ENCODE measurements at places on chromosomes 5 and 9. TPM values are rescaled to one million over a fixed set of nuclear protein-coding genes. Genes with fewer than 3 reads are reported as not detected.

Gene SLC1A3
- total RNA-seq, result 31.8 TPM

DNA sequence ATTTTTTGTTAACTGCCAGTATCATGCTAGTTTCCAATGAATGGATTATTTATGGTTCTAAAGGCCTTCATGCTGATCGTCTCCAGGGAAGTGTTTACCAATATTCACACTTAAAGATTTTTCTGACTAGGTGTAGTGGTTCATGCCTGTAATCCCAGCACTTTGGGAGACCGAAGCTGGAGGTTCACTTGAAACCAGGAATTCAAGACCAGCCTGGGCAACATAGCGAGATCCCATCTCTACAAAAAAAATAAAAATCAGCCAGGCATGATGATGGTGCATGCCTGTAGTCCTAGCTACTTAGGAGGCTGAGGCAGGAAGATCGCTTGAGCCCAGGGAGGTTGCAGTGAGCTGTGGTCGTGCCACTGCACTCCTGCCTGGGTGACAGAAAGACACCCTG, 43.5 kb downstream of the FAM13B start:
- no peak for DNase-seq
- H3K36me3 ChIP-seq, result peaks cover 16% of the 10 kb centered on the region
- no peak overlapping the region for H3K4me3 ChIP-seq
- peaks cover 5% of the 10 kb centered on the region for H3K4me1 ChIP-seq

- H3K36me3 ChIP-seq, result no peaks in the 10 kb centered on the region
- no peak for DNase-seq
- H3K4me3 ChIP-seq, result no peak overlapping the region
- no peak overlapping the region for H3K27ac ChIP-seq
- peaks cover 6% of the 10 kb centered on the region for H3K4me1 ChIP-seq
Observed at GRCh38 chr5:178078197-178079010, 34.9 kb upstream of the N4BP3 start.

DNA sequence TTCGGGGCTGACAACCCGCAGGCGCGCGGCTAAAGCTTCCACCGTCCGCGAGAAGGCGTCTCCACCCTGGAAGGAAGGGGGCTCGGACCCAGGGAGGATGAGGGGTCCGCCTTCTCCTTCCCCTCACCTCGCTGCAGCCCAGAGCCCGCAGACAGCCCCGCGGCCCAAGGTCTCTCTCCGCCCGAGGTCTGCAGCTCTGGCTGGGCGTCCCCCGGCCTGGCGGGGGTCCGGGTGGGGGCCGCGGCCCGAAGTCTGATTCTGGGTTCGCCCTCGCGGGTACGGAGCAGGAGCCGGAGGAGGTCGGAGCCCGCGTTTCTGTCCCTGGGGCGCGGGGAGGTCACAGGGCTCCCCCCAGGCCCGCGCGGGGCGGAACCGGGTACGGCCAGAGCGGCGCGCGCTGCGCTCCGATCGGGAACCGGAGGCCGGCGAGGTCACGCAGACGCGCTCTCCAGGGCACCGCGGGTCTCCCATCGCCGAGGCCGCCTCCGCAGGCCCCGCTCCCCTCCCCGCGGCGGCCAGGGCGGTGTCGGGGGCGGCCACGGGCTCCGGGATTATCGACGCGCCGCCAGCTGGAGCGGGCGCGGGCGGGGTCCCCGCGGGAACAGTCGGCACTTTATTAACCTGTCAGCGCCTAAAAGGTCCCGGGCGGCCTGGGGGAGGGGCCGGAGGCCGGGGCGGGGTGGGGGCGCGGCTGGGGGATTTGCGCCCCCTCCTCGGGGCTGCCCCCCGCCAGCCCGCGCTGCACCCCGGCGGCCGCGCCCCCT, 11.6 kb downstream of the LHX3 start:
- no peaks in the 10 kb centered on the region for H3K4me1 ChIP-seq
- DNase-seq, result no peak
- no peak overlapping the region for H3K4me3 ChIP-seq
- peaks cover 14% of the 10 kb centered on the region for H3K27me3 ChIP-seq
- no peak overlapping the region for H3K27ac ChIP-seq

GRCh38 chr5:151051931-151052608, 28.8 kb downstream of the TNIP1 start:
- no peaks in the 10 kb centered on the region for H3K4me1 ChIP-seq
- H3K27me3 ChIP-seq, result no peaks in the 10 kb centered on the region
- no peak for DNase-seq
- no peak overlapping the region for H3K4me3 ChIP-seq

GRCh38 chr5:160315968-160316367, 3.6 kb upstream of the CCNJL start:
- DNase-seq, result no peak
- H3K4me3 ChIP-seq, result no peak overlapping the region
- no peaks in the 10 kb centered on the region for H3K4me1 ChIP-seq
- no peaks in the 10 kb centered on the region for H3K36me3 ChIP-seq
- H3K27ac ChIP-seq, result no peak overlapping the region
- H3K27me3 ChIP-seq, result no peaks in the 10 kb centered on the region

DNA sequence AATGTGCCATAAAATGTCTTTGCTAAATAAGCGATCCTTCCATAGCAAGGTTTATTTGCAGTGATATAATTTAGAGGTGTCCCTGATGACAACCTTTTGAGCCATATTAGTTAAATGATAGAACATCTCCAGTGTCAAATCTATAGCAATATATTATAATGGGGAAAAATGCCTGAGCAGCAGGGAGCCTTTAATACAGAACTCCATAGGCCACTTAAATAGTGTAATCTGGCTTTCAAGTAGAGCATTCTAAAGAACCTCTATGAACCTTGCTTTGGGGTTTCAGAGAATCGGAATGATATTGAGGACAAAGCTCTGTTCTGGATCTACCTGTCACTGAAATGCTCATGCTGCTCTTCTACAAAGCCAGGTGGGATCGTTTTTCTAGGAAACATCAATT, 96.7 kb upstream of the MEF2C start:
- H3K4me1 ChIP-seq, result no peaks in the 10 kb centered on the region
- H3K4me3 ChIP-seq, result no peak overlapping the region
- no peaks in the 10 kb centered on the region for H3K36me3 ChIP-seq
- no peak overlapping the region for H3K27ac ChIP-seq
- no peak for DNase-seq
- no peaks in the 10 kb centered on the region for H3K27me3 ChIP-seq

DNA sequence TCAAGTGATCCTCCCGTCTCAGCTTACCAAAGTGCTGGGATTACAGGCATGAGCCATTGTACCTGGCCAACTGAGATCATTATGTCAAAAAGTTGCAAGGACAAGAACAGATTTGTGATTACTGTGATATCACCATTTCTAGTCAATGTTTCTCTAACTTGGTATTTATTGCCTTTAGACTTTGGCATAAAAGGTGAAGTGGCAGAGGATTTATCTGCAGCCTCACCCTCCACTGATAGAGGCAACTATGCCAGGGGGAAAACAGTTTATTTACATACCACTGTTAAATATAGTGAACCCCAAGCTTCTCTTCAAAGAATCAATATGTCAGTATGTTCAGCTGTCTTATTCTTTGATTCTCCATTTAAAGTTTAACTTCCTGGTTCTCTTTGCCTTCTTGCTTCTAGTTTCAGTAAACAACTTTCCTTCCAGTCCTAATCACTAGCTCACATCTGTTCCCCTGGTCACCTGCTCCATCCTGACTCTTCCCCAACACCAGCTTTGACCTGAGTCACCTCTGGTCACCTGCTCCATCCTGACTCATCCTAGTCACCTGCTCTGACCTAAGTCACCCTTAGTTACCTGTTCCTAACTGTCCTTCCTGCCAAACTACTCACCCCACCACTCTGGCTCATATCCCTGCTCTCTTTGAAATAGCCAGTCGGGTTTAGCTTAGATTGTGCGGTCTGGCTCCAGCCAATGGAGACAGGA, 29.9 kb downstream of the SEMA6A start:
- DNase-seq, result no peak
- no peaks in the 10 kb centered on the region for H3K27me3 ChIP-seq
- H3K4me3 ChIP-seq, result no peak overlapping the region
- no peaks in the 10 kb centered on the region for H3K36me3 ChIP-seq

- no peak overlapping the region for H3K4me3 ChIP-seq
- H3K27me3 ChIP-seq, result no peaks in the 10 kb centered on the region
- no peak for DNase-seq
- no peaks in the 10 kb centered on the region for H3K4me1 ChIP-seq
- no peaks in the 10 kb centered on the region for H3K36me3 ChIP-seq
Observed at GRCh38 chr9:88645879-88646199, 110.9 kb downstream of the NXNL2 start.
